NCI-H446 (cell line): ENCODE measurements at places on chromosomes 6 and 20.

DNA sequence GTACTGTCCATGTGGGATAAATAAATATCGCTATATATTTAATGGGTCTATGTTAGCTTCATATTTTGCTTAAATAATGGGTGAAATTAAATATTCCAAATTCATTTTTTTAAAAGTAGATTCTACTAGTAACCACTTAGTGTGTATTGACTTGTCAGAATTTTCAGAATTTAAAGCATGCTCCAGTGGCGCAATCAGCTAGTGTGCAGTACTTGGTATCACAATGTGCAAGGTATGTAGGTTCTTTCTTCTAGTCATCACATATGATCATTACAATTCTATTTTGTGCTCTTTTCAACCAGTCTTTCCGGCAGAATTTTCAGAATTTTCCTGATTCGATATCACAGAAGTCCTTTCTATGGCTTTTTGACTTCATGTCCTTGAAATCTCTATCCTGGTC is 32.6 kb downstream of the PDE7B start:
- DNase-seq = no peak

GRCh38 chr6:74953708-74954107 is 252.1 kb downstream of the COL12A1 start:
- DNase-seq = no peak

DNA sequence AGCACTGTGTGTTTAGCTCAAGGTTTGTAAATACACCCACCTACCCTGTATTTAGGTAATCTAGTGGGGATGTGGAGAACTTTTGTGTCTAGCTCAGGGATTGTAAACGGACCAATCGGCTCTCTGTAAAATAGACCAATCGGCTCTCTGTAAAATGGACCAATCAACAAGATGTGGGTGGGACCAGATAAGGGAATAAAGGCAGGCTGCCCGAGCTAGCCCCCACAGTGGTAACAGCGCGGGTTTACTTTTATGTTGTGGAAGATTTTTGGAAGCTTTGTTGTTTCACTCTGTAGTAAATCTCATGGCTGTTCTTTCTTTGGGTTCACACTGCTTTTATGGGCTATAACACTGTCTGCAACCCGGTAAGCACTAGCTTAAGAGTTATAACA is 32.1 kb upstream of the RANBP9 start:
- no peak for DNase-seq

DNA sequence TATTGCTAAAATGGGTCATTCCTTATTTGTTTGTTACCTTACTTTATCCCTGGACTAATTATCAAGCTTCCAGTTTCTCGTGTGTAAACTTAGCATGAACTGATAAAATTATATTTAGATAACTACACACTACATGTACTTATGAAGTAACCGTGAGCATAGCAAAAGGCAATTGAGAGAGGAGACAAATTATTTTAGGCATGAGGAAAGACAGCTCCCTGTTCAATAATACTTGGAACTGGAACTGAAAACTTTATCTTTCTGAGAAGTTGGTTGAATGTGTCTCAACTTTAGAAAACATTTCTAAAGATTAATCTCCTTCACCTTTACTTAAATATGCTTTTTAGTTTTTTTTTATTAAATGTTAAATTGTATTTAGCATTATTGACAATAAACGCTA is 11.4 kb downstream of the CRISP3 start:
- DNase-seq = no peak

DNA sequence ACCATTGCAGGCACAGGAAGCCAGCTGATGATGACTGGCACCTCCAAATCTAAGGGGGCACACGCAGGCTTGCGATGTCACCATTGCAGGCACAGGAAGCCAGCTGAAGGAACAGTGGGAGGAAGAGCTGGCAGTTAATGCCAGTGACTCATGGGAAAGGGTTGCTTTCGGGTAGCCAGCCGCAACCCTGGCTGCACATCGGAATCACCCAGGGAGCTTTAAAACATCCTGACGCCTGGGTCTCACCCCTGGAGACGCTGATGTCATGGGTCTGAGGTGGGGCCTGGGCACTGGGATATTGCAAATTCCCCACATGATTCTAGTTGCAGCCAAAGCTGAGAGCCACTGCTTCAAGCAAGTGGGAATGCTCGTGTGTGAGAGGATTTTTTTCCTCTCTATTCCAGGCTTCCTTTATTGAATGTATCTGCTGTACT is 16.1 kb upstream of the CCN6 start:
- no peak for DNase-seq

- no peak for DNase-seq
These were observed 73.3 kb downstream of the ADGRG6 start for GRCh38 chr6:142374965-142375733.

GRCh38 chr6:156933201-156934068 is 156.3 kb downstream of the ARID1B start:
- no peak for DNase-seq

- DNase-seq = peak; percentile 81
These were observed 49.0 kb upstream of the RNF24 start for GRCh38 chr20:4064144-4064909.

- DNase-seq = no peak
These were observed 4.7 kb upstream of the KCNQ2 start for GRCh38 chr20:63477061-63477616.
